Smooth muscle cell of the brain vasculature (primary cell): ENCODE measurements at places on chromosomes 7 and 10.

- DNase-seq: no peak
Measured at GRCh38 chr10:20892796-20893195, 4.3 kb downstream of the NEBL start.

GRCh38 chr7:52992001-52992400 is 43.4 kb upstream of the POM121L12 start:
- DNase-seq: no peak

GRCh38 chr7:85095806-85096205 is 91.0 kb downstream of the SEMA3D start:
- no peak for DNase-seq

DNA sequence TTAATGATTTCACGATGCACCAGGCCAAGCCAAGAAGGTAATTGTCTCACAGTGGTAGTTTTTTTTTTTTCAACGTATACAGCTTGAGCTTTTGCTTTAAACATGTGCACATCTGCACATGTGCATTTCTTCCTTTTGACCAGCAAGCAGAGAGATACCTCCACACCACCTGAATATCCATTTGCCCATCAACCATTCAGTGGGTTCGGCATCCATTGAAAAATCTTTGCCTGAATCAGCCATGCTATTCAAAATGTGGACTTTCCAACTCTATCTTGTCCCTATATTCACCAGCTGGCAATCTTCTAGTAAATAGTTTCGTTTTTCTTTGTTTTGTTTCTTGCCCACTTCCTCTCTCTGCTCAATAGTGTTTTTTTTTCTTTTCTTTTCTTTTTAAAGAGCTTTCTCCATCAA is 7.7 kb upstream of the TRA2A start:
- no peak for DNase-seq

DNA sequence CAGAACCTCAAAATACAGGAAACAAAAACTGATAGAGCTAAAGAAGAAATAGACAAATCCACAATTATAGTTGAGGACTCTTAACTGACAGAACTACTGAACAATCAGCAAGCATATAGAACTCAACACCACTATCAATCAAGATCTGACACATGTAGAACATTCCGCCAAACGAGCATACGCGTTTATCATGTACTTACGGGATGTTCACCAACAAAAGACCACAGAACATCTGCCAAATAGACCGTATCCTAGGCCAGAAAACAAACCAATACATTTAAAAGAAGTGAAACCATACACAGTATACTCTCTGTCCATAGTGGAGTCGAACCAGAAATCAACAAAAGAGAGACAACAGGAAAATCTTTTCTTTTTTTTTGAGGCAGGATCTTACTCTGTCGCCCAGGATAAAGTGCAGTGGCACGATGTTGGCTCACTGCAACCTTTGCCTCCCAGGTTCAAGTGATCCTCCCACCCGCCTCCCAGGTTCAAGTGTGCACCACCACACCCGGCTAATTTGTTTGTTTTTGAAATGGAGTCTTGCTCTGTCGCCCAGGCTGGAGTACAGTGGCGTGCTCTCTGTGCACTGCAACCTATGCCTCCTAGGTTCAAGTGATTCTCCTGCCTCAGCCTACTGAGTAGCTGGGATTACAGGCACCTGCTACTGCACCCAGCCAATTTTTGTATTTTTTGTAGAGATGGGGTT is 5.1 kb downstream of the GNA12 start:
- no peak for DNase-seq

DNA sequence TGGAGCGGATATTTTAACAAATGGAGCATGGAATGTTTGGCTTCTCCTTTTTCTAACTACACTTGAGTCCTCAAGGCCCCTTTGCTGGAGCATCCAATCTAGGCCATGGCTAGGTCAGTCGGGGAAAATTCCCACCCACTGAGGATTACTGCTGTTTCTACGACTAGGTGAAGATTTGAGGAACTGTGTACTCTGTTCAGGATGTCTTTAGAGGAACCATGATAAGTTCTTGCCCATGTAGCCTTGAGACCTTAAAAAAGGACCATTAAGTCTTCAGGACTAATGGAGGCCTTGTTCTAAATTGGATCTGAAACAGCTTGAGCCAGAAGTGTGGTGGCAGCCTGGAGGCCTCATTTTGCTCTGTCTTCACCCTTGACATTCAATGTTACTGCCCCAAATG is 6.2 kb downstream of the AGK start:
- DNase-seq: no peak

DNA sequence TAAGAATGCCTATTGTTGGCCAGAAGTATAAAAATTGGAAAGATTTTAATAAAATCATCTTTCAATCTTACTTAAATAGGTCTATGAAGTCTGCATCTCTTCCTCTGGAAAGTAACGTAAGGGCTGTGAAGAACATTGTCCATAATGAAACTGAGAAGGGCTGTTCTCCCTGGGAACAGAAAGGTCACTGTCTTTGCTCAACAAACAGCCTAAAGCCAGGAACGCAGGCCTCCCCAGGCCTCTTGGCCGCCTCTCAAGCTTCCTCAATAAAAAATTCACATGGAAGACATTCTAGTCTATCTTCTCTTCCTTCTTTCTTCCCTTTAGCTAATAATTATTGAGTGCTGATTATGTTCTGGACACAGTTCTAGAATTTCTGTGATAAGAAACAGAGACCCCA is 9.1 kb upstream of the IDI2 start:
- no peak for DNase-seq

GRCh38 chr10:99426689-99427088 is 3.7 kb downstream of the GOT1 start:
- DNase-seq: no peak

DNA sequence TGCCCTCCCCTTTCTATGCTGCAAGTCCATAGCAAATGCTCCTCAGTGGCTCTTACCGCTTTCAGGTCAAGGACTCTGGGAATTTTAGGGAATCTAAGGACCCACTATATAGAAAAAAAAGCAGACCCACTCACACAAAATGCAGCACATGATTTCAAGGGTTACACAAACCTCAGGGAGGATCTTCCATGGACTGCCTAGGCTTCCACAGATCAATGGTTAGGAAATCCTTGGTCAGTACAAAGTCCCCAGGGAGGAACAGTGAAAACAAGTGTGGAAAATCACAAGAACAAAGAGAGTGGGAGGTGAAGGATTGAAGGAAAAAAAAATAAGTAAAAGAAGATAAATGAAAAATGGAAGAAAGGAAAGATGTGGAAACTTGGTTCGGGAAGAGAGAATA is 188.4 kb downstream of the AHR start:
- DNase-seq: no peak

DNA sequence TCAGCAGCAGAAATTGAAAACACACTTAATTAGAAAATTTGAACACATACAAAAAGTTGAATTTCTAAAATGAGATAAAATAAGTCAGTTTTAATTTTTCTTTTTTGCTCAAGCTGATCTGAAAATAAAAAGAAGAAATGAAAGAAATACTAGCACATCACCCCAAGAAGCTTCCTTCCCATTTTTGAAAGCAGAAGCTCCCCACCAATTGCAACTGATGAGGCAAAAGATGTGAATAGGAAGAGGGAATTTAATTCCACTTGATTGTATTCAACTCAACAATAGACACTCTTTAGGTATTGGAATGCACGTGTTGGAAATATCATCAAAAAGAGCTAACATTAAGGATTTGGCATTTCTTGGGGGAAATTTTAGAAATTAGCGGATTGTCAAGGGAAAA is 175.8 kb downstream of the TRIL start:
- no peak for DNase-seq

DNA sequence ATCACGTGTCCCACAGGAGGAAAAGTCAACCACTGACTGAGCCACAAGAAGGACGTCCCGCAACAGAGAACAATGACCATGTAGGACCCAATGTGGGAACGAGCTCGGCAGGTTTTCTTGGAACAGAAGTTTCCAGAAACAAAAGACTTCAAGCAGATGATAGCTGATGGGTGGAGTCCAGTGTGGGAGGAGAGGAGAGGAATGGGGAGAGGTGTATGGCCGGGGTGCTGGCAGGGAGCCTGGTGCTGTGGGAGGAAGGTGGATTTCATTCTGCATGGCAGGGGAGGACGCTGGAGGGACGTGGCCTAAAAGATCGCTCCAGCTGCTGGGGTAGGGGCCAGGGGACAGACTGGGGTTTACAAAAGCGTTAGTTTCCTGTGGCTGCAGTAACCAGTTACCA is 48.5 kb upstream of the LMTK2 start:
- DNase-seq: no peak

- DNase-seq: no peak
Measured at GRCh38 chr7:134660961-134661376, 14.3 kb downstream of the BPGM start.

- no peak for DNase-seq
Measured at GRCh38 chr10:80487791-80488538, 33.9 kb downstream of the TSPAN14 start.

GRCh38 chr7:80794631-80795573 is 123.9 kb downstream of the SEMA3C start:
- DNase-seq: no peak

GRCh38 chr10:88525371-88526069 is 57.6 kb downstream of the RNLS start:
- peak; percentile 36 for DNase-seq

- DNase-seq: no peak
Measured at GRCh38 chr7:108570146-108570755, 577 bp downstream of the DNAJB9 start.

GRCh38 chr7:128431221-128431620 is 21.4 kb upstream of the IMPDH1 start:
- DNase-seq: no peak

- DNase-seq: no peak
Measured at GRCh38 chr7:133859231-133859630, 267.9 kb upstream of the LRGUK start.

DNA sequence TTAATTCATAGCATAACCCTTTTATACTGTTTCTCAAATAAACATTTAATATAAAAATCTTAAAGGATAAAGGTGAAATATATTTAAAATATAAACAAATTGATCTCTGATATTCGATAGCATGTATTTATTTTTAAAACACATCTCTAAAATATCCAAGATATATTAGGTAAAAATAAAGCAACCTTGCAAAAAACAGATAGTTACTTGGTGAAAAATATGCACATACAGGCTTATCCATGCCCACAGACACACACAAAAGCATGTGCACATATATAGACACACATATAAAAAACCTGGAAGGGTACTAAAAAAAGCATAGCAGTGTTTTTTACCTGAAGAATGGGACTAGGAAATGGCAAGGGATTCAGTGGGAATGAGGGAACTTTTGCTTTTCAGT is 19.8 kb downstream of the POT1 start:
- DNase-seq: no peak
